ENCODE measurements at places on chromosomes 1 and 21.

GRCh38 chr1:206472454-206472853, 2.2 kb downstream of the IKBKE start:
- DNase-seq = no peak

GRCh38 chr1:205310976-205311704, 10.4 kb downstream of the NUAK2 start:
- no peak for DNase-seq

DNA sequence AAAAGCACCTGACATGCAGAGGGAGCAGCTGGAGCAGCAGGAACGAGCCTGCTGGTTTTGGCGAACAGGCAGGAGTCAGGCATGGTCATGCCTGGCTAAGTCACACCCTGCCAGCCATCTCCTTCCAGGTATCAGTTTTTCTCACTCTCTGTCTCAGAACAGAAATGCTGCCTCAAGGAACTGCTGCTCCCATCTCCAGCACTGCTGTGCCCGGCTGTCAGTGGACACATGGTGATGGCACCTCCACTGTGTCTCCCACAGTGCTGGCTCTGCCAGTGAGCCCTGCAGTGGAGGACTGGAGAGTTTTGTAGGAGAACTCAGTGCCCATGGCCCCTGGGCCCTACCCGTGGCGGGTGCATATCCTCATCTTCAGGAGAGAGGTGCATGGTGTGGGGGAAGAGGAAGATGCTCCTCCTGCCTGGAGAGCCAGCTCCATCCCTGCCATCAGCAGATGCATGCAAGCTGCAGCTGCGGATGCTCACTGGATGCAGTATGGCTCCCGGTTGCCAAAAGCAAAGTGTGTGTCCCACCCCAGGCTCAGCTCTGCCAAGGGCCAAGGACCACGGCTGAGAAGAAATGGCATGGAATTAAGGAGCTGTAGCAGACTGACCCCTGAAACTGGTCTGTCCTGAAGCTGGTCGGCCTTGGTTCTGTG, 114.7 kb downstream of the GRIK3 start:
- no peak for DNase-seq

GRCh38 chr1:74771913-74772515, 39.1 kb downstream of the TYW3 start:
- DNase-seq = peak; percentile 18

- no peak for DNase-seq
Observed at GRCh38 chr1:44828003-44828651, 14.9 kb downstream of the PTCH2 start.

GRCh38 chr1:107378426-107378825, 237.6 kb downstream of the NTNG1 start:
- no peak for DNase-seq
